WTC11 (cell line): ENCODE measurements at places on chromosomes 1 and 21.

DNA sequence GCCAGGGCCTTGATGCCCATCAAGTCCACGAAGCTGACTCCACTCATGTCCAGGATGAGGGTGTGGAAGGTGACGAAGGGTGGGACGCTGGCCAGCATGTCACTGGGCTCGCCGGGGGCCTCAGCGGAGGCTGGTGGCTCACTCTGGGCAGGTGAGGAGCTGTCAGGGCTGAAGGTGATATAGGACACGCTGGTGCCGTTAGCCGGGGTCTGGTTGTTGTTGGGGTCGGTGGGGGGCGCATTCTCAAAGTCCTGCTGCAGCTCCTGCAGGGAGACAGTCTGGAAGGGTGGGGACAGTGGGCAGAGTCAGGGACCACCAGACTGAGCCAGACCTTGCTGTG lies 21.7 kb downstream of the SLC26A9 start:
- DNase-seq: no peak

GRCh38 chr1:42335809-42336518 lies 929 bp upstream of the FOXJ3 start:
- DNase-seq: no peak

DNA sequence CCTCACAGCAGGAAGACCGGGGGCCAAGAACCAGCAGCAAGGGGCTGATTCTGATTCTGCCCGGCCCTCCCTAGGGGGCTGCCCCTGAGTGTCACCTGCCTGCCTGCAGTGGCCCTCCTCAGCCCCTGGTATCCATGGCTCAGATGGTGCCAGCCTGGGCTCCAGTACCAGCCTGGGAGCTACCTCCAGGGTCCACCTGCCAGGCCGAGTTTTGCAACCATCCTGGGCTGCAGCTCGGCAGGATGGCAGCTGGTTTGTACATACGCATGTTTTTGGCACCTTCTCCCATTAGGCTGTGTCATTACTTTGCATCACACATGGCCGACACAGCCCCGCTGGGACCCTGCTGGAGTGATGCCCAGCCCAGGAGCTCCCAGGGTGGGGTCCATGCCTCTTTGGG lies 93.3 kb upstream of the WNT4 start:
- DNase-seq: no peak

DNA sequence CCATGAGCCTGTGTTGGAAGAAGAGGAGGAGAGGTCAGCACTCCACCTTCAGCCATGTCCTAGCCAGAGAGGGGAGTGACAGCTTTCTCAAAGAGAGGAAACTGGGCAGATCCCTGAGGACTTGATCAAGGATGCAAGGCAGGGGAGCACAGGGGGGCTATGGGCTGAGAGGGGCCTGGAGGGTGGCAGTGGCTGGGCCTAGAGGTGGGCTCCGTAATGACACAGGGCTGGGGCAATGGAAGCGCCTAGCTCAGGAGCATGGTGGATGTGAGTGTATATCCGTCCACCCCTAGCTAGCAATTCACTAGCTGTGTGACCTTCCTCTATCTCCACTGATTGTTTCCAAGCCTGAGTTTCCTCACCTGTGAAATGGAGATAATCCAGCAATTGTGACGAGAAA lies 32.6 kb downstream of the NEK2 start:
- no peak for DNase-seq

- no peak for DNase-seq
These were observed 30.7 kb upstream of the TDRD10 start for GRCh38 chr1:154471304-154471703.
